ENCODE measurements at places on chromosomes 6 and 20.

DNA sequence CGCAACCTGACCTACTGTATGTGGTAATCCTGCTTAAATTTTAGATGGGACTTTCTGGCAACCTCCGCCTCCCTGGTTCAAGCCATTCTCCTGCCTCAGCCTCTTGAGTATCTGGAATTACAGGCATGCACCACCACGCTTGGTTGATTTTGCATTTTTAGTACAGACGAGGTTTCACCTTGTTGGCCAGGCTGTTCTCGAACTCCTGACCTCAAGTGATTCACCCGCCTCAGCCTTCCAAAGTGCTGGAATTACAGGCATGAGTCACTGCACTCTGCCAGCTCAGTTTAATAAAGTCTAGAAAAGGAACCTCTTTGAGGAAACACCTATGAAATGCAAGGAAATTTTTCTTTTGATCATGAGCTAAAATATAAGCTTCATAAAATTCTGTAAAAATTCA lies 9.0 kb upstream of the PLCB4 start:
- no peak for DNase-seq

DNA sequence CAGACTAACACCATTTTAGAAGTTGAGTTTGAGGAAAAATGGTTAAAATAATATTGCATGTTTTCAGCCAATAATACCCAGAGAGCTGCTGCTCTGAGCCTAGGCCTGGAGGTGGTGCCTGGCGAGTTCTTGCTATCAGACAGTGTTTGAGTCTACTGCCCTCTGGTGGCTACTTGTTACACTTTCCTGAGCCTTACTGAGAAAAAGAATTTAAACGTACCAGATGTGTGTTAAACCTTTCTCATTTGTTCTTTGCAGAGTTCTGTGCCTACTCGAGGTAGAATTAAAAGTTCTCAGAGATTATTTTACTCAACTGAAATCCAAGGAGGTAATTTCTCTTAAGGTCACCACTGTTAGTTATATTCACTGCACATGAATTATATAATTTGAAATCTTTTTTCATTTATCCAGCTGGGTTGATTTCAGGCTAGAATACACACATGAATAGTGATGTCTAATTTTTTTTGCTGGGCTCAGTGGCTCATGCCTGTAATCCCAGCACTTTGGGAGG lies 38.2 kb downstream of the SHLD1 start:
- DNase-seq: peak; percentile 60

GRCh38 chr6:147825848-147826247 lies 317.4 kb downstream of the SAMD5 start:
- DNase-seq: no peak

GRCh38 chr6:167952512-167952859 lies 45.0 kb upstream of the KIF25 start:
- DNase-seq: no peak

GRCh38 chr20:51400051-51400926 lies 142.2 kb downstream of the NFATC2 start:
- peak; percentile 65 for DNase-seq

- DNase-seq: no peak
These were observed 22.4 kb downstream of the TMC2 start for GRCh38 chr20:2558581-2559278.
